ENCODE measurements at places on chromosomes 6 and 20. TPM values are rescaled to one million over a fixed set of nuclear protein-coding genes. Genes with fewer than 3 reads are reported as not detected.

DNA sequence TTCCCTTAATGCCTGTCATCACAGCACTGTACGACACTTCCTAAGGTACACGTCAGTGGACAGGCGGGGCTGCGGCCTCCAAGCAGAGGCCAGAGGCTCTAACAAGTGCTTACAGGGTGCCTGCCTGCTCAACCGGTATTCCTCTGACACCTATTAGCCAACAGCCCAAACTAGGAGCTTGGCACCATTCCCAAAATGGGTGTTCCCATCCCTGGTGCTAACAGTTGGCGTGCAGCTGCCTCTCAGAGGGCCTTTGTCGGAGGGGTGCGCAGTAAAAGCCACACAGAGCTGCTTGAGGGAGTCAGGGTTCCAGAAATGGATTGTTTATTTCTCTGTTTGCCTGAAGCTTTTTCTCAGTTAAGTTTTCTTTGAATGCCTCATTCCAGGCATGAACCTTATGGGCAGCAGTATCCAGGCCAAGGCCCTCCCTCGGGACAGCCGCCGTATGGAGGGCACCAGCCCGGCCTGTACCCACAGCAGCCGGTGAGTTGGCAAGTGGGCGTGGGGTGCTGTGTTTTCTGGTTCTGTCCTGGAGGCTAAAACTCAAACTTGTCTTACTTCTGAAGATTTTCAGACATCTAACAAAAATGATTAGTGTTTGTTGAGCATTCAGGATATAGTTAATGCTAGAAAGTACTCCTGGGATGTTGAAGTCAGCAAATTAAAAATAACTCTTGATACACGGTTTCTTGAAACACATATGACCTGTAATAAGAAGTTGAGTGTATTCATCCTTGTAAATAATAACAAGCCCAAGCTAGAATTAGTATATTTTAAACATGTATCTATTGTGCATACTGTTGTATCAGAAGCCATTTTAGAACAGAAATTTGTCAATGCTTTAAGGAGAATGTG is 124.7 kb downstream of the TMEM242 start:
- DNase-seq = no peak

DNA sequence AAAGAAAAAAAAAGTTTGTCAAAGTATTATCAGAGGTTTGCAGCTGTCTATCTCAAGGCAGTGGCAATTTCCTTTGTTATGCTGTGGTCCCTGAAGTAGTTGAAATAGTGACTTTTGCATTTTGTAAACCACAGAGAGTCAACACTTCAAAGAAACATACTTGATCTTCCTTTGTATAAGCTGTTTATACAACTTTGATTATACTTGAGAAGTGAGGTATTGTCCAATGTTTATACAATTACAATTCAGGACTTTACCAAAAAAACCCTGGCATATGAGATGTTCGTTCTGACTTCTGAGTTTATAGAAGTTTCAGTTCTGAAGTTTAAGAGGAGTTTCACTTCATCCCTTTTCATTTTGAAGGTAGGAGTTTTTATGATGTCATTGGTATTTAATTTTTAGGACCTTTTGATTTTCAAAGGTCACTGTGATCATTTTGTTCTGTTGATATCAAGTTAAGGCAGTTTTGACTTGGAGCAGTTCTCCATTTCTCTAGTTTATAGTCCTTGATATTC is 4.0 kb downstream of the STK4 start:
- no peak for DNase-seq

- no peak for DNase-seq
Observed at GRCh38 chr6:148238713-148239112, 103.9 kb upstream of the SASH1 start.

The ZNF165 gene
- total RNA-seq = 0.48 TPM

- DNase-seq = no peak
Observed at GRCh38 chr20:39886650-39887190, 802.3 kb downstream of the MAFB start.
